ENCODE measurements at places on chromosomes 16 and 17.

- DNase-seq, result no peak
Observed at GRCh38 chr17:80190716-80191115, 20.9 kb downstream of the CARD14 start.

- DNase-seq, result no peak
Observed at GRCh38 chr17:39541652-39542051, 66.1 kb downstream of the NEUROD2 start.

- no peak for DNase-seq
Observed at GRCh38 chr17:4463818-4464476, 30.2 kb downstream of the SPNS3 start.

GRCh38 chr16:57502048-57502775, 15.9 kb upstream of the DOK4 start:
- DNase-seq, result no peak

DNA sequence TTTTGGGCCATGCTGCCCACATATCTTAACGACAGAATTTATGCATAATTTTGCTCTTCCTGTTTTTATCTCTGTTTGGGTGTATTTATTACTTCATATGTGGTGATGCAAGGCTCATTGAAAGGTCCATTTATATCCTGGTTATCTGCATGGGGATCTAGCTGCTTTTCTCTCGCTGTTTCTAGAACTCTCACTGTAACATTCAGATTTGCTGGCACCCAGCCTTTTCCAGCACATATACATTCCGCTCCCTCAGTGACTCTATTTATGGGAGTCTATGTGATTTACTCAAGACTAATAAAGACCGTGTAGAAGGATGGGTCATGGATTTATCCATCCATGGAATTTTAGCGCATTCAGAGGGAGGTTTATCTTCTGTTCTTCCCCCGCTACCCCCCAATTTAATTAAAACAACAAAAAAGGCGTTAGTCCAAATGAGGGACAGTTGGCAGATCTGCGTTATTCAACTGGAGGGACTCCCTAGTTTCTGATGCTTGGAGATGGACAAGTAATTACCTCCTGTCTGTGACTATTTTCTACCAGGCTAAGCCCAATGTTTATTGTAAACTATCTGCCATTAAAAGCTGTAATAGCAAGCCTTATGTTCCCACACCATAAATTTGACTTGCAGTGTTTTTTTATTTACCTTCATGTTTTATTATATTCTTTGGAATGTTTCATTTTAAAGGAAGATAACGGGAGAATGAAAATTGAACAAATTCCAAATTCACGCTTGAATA, 19.8 kb upstream of the MARCHF10 start:
- DNase-seq, result no peak

- no peak for DNase-seq
Observed at GRCh38 chr16:21590796-21591195, 8.6 kb upstream of the METTL9 start.

GRCh38 chr16:31088459-31089183, at the start of gene PRSS53:
TSS of gene PRSS53 (minus strand) at chr16:31088943. CDS start at chr16:31088809, 134 bp downstream.
- DNase-seq, result no peak

GRCh38 chr17:3910420-3911270, 5.6 kb downstream of the P2RX1 start:
- no peak for DNase-seq

GRCh38 chr17:27455236-27455913, 873 bp upstream of the KSR1 start:
- no peak for DNase-seq

DNA sequence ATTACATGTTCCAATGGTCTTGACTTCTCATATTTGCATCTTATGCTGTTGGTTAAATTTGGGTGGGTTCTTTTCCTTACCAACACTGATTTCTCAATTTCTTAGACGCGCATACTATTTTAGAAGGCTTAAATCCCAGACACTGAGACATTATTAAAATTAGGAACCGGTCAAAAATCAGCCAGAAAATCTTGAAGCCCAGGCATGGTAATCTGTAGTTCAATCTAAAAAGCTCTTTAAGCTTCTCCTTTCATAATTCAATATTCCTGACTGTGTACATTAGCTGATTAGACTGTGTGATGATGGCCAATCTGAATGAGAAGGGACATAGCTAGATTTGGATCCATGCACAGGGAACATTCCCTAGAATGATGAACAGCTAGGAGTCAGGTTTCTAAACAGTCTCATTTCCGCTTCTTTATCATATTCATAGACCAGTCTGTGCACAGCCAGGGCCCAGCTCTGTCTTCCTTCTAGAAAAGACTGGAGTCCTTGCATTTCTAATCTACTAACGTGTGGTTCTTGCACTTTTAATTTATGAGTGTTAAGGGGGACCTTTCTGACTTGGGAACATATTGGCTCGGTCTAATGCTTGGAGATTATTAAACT, 189.3 kb downstream of the AATF start:
- DNase-seq, result no peak

GRCh38 chr17:73968680-73969079, 234.8 kb upstream of the RPL38 start:
- DNase-seq, result no peak

DNA sequence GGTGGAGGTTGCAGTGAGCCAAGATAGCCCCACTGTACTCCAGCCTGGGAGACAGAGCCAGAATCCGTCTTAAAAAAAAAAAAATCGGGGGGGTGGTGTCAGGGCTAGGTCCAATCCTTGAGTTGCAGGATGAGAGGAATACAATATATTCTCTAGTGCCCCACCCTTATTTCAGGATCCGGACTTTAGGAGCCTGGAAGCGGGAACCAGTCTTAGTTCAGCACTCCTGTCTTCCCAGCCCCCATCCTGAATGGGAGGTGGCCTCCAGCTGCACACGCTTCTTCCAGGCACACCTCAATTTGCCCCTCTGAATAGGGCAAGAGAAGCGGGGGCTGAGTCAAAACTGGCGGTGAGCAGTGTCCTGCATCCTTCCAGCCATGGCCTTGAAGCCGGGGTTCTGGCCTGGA, 1.6 kb downstream of the FHOD1 start:
- no peak for DNase-seq

GRCh38 chr17:77256710-77257109, 115.9 kb downstream of the SEC14L1 start:
- no peak for DNase-seq

DNA sequence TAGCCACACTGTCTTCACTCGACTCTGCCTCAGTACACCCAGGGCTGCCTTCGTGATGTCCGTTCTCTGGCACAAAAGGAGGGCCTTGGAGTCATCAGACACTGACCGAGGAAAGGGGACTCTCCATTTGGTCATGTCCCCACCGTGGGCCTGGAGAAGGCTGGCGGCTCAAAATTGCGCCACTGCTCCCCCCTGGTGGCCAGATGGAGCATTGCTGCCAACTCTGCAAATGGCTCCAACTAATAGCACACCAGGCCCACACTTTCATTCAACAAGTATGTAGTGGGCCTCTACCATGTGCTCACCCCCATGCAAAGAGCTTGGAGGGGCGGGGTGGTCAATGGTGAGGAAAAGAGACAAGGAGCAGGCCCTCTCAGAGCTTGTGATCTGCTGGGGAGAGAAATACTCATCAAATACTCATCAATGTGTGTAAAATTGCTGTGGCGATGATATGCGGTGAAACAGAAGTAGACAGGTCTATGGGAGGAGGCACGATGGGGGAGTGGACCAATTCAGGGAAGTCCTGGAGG, 5.2 kb upstream of the GRIN2C start:
- no peak for DNase-seq

DNA sequence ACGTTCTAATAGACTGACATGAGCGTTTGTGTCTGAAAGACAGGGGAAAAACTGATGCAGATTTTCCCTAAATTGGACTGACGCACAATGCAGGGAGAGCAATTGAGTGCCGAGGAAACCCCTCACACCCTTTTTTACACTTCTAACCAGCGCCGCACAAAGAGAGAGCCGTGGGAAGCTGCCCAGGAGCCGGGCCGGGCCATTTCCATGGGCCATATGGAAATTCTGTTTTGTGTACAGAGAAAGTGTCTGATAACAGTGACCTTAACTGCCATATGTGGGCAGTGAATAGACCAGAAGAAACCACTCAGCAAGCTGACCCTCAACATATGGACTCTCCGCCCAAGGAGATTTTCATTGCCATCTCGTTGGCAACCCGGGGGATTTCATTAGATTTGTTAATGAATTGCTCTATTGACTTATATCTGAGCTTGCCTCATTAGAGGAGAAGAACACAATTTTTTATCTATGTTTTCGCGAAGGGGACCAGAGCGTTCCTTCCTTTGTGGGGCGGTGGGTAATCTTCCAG, 225.9 kb upstream of the IRX3 start:
- DNase-seq, result no peak

GRCh38 chr17:81173052-81173761, 7.2 kb upstream of the AATK start:
- no peak for DNase-seq

DNA sequence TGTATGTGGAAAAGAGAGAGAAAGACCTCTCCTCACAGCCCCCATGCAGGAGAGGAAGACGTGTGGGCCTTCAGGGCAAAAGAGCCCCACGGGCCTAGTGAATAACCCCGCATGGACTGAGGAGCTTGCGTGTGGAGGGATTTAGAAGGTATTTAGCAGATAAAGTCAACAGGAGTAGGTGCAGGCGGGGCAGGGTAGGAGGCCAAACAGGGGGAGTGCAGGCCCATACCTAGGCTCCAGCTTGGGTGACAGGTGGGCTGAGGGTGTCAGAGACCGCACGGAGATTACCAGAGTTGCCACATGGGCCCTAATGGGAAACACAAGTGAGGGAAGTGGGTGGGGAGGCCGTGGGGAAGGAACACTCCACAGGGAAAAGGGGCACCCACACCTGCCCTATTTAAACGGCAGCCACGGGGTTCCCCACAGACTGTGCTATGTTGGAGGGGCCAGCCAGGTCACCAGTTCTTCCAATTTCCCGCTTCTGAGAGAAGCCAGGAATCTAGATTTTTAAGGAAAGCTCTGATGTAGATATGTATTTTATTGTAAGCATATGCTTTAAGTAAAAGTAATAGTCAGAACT, 8.2 kb upstream of the CNGB1 start:
- no peak for DNase-seq

GRCh38 chr17:73562896-73563295, 81.3 kb downstream of the SDK2 start:
- no peak for DNase-seq

GRCh38 chr16:77918809-77919707, 103.3 kb upstream of the CLEC3A start:
- no peak for DNase-seq

DNA sequence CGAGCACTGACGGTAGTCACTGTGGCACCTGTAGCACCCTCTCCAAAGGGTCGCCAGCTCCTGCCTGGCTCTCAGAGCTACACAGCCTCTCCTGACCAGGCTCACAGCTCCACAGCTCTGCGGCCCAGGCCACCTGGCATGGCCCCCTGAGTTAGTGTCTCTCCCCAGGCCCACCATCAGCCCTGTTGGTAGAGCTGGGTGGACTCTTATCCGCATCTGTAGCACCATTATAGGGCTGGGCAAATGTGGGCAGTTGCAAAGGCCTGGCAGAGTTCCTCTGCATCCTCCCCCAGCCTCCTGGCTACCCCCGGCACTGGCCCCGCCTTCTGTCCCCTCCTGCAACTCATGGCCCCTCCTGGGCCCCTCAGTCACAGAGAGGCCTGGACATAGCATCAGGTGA, 18.2 kb downstream of the SCGB1C2 start:
- DNase-seq, result no peak

GRCh38 chr17:4215882-4216570, 47.8 kb downstream of the ANKFY1 start:
- DNase-seq, result no peak

- DNase-seq, result no peak
Observed at GRCh38 chr17:9537177-9537776, 38.3 kb downstream of the STX8 start.

DNA sequence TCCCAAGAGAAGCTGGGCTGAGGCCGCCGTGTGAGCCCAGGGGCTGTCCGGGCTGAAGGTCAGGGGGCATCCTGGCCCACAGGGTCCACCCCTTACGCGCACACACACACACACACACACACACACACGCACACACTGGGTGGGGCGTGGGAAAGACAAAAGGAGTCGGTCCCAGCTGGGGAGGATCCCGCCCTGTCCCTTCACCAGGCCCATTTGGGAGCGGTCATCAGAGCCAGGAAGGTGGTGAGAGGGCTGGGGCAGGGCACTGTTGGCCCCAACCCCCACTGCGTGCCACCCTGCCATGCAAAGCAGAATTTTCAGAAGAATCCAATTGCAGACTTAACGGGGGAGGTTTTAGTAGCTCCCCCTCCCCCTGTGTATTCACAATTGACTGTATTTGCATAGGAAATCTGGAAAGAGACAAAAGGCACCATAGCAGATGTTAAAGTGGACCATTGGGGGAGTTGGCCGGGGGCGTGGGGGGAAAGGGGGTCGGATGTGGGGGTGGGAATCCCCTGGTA, 11.3 kb upstream of the CD300A start:
- DNase-seq, result no peak

- DNase-seq, result no peak
Observed at GRCh38 chr16:66834746-66835145, 4.0 kb upstream of the NAE1 start.

- no peak for DNase-seq
Observed at GRCh38 chr17:57916925-57917858, 38.0 kb downstream of the CUEDC1 start.

DNA sequence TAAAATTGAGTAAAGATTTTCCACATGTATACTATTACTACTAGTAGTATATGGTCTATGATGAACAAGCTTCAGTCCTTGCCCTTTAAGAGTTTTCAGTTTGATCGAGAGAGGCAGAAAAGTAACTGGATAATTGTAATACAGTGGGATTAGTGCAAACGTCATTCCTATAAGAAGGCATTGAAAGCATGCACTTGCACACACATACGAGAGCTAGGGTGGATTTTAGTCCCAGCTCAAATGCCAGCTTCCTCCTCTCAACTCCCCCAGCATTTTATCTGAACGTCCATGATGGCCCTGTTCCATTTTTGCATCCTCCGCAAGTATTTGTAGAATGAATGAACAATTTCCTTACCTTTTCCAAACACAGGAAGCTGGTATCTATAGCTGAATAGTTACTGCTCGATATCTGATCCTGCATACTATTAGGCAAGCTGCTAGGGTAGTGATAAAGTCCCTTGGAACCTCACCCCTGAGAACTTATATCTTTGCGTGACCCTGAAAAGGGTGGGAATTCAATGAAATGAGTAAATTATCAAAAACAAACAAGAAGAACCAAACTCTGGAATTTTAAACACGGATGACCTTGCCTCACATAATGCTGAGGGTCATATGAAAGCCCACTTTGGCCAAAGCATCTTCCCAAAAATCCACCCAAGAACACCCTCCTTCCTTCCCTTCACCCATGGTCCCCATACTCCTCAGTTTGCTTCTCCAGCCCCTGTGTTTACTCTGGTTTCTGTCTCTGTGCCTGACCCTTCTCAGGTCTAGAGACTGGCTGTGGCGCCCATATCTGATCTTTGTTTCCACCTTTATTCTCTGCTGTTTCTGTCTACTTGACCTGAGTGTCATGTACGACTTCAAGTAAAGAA, 60.5 kb downstream of the TMEM100 start:
- no peak for DNase-seq

DNA sequence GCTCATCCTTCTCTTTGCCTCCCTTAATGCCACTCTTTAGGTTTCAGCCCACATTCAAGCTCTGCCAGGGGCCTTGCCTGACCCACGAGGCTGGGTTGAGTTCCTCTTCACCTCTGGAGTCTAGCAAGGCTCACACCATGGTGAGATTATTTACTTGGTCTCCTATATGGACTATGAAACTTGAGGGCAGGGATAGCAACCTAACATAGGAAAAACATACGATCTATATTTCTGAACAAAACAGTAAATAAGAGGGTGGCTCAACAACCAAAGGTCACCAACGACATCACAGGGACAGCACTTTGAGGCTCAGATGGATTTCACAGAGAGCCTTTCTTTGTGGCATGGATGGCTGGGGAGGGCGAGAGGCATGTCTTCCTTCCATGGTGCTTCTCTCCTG, 197.0 kb downstream of the MAF start:
- no peak for DNase-seq
